Substantia nigra (tissue), 51 donors: ENCODE measurements at places on chromosomes 7 and 10.
A peak's percentile ranks its signal among the peaks of the same experiment; 100 is the strongest.

DNA sequence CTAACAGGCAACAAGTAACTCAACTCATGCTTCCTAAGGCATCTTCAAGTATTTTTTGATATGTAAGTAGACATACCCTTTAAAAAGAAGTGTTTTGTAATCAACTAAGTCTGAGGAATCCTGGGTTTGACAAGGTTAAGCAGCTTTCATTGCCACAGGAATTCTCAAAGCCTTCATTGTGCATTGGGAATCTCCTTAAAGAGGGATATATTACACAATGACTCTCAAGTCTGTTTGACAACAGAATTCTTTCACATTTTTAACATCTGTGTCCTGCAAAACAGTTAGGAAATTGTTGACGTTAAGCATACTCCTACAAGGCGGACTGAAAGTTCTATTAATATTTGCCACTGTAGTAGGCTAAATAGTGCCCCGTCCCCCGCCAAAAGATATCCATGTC lies 71.4 kb downstream of the SGMS1 start:
- DNase-seq: no peak

- no peak for DNase-seq
Observed at GRCh38 chr7:25712500-25712899, 439.5 kb upstream of the NFE2L3 start.

GRCh38 chr7:155738104-155738503 lies 74.2 kb downstream of the SHH start:
- no peak for DNase-seq

DNA sequence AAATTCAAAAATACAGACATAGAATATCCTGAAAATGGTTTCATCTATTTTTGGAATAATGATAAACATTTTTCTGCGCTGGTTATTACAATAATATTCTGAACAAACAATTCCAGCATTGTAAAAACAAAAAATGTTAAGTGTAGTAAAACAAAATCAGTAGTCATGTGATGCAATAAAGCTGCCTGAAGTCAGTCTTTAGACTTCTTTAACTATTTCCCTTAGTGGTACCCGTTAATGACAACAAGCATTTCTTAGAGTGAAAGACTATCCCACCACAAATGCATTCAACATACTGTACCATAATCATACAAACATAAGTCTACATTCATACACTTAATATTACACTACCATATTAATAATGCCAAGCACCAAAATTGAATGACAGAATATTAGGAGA lies 1.6 kb downstream of the SKAP2 start:
- no peak for DNase-seq

DNA sequence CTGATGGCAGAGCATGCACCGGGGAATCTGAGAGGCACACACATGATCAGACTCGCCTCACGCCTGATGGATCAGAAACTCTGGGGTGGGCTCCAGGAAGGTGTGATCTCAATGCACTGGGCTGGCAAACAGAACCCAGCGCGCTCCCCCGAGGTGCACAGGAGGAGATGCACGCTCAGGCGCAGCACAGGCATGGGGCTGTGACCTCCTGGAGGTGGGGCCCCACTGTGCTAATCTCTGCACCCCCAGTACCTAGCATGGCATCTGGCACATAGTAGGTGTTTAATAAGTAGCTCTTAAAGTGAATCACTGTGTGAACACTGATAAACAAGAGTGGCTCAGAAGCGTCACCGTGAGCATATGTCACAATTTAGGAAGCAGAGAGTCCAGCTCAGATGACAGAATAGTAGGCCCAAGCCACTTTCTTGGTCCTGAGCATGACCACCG lies 57.9 kb downstream of the PROSER2 start:
- DNase-seq: no peak

- DNase-seq: no peak
Observed at GRCh38 chr10:95880704-95881103, 27.1 kb upstream of the CC2D2B start.

GRCh38 chr7:25389489-25390106 lies 161.3 kb upstream of the NPVF start:
- peak; percentile 6 for DNase-seq

GRCh38 chr7:113247198-113247597 lies 128.8 kb upstream of the SMIM30 start:
- no peak for DNase-seq

DNA sequence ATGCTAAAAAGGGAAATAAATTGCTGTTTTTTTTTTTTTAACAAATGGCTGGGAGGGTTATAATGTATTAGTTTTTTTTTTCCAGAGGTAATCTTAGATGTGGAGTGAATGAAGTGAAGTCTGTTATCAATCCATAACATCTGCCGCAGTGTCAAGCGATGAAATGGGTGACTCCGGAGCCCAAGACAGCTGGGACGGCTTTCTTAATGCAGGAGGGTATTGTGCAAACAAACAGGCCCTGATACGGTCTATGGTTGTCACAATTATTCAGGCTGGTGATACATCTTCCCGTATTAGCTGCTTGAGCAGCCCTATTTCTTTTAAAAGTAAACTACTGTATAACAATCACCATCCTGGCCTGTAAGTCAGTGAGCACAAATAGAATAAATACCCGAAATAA lies 1231.2 kb downstream of the GATA3 start:
- no peak for DNase-seq

- DNase-seq: peak; percentile 49
Observed at GRCh38 chr7:155002411-155003091, 373 bp downstream of the PAXIP1 start.

GRCh38 chr10:47087667-47088066 lies 176.4 kb downstream of the PTPN20 start:
- no peak for DNase-seq

DNA sequence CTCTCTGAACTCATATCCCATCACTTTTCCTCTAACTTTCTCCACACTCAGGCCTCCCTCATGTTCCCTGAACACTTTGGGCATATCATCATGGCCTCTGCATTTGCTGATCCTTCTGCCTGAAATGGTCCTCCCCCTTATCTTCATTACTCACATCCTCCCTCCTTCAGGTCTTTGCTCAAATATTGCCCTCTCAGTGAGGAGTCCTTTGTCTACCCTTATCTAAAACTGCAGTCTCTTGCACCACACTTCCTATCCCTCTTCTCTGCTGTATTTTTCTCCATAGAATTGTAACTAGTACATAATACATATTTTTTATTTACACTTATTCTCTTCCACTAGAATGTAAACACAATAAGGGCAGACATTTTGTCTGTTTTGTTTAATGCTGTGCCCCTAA lies 41.7 kb downstream of the DNAJC1 start:
- DNase-seq: no peak

DNA sequence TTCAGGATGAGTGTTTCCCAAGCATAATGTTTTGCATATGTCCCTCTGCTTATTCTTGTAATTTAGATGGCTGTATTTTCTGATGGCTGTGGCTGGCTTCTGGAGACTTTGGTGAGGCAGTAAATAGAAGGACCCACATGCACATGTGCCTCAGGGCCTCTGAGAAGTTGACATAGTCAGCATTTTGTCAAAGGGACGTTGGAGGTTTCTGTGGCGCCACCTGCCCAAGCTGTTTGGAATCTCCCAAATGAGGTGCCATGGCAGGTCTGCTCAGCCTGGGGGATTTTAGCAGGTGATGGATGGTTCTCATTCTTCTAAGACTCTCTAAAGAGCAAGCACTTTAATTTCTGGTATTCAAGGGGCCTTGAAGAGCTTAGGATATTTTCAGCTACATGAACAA lies 29.8 kb downstream of the C10orf120 start:
- DNase-seq: no peak

- DNase-seq: no peak
Observed at GRCh38 chr10:28947171-28947570, 269.9 kb downstream of the BAMBI start.

- no peak for DNase-seq
Observed at GRCh38 chr10:59633063-59633462, 76.6 kb downstream of the SLC16A9 start.

GRCh38 chr10:109957092-109957797 lies 33.9 kb upstream of the XPNPEP1 start:
- DNase-seq: no peak

DNA sequence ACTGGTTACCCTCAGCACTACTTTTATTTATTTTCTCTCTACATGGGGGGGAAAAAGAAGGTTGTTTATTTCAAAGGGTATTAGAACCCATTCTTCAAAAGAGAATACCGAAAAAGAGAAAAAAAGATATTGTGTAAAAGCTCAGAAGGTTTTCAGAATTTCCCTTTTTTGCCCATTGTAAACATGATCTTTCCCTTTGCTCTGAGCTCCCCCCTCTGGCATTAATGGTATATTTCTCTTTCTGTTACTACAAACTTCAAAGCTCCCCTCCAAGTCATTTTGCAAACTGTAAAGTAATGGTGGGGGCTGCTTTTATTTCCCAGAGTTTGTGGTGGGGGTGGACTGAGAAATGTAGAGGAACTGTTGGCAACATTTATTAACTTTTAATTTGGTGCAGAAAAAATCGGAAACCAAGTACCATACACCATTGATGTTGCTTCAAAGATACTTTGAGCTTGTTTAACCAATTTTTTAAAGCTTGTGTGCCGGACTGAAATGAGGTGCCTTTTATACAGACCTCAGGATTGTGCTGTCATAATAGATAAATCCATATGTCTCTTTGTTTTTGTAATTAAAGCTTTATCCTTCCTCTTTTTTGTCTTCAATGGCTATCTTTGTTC lies 181.5 kb downstream of the EXOC4 start:
- DNase-seq: no peak

- DNase-seq: no peak
Observed at GRCh38 chr7:102008535-102009262, 191.3 kb downstream of the CUX1 start.

DNA sequence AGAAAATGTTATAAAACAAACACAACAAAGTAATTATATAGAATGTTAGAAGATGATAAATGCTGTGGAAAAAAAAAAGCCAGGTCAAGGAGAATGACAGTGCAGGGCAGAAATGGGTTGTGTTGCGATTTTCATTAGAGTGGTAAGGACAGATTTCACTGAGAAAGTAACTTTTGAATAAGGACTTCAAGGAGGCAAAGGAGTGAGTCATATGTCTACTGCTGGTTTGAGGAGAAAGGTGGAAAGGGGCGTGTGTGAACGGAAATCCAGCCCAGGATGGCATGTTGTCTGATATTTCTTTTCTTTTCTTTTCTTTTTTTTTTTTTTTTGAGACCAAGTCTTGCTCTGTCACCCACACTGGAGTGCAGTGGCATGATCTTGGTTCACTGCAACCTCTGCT lies 12.3 kb upstream of the DLD start:
- DNase-seq: no peak

DNA sequence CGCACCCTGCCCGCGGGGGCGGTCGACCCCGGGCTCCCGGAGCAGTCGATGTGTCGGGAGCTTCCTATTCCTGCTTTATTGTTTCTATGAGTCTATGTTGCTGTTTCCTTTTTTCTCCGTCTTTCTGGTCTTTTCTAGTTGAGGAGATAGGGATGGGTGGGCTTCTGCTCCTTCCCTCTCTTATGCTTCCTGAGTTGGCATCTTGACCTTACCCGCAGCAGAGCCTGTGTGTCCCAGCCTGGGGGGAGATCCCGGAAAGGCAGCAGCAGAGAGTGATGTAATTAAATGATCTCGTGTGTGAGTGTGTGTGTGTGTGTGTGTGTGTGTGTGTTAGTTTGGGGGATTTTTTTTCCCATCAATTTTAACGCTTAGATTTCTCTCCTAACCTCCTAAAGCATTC lies 486 bp upstream of the SORCS1 start:
- DNase-seq: no peak

- DNase-seq: no peak
Observed at GRCh38 chr10:99938563-99938962, 71.2 kb downstream of the DNMBP start.

DNA sequence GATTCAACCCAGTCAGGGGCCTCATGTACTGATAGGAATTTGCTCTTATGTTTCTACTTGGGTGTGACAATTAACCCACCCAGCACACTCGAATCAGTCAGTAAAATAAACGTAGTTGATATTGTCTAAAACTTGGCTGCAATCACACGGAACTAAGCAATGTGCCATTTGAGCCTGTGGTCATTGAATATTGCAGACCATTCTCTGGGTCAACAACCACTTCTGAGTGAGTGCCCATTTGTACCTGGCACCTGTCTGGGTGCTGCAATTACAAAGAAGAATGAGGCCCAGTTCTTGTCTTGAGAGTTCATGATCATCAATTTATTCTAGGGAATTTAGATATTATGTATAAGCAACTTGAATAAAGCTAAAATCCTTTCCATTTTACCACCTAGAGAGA lies 29.8 kb downstream of the NPY start:
- DNase-seq: no peak

GRCh38 chr10:29370097-29371092 lies 81.5 kb downstream of the LYZL1 start:
- DNase-seq: no peak

DNA sequence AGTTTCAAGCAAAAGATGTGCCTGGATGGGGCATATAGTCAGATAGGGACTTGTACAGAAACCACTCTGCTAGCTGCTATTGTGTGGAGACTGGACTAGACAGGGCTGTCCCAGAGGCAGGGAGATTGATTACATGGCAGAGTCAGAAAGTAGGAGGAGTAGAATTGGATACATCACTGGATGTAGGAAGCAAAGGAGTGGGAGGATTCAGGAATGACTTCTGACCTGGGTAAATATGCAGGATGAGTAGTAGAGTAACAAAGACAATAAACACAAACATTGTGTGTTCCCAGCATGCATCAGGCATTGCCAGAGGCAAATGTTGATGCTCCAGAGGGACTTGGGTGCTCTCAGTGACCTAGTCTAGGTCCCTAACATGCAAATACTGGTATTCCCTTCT lies 30.9 kb upstream of the MAT1A start:
- no peak for DNase-seq

DNA sequence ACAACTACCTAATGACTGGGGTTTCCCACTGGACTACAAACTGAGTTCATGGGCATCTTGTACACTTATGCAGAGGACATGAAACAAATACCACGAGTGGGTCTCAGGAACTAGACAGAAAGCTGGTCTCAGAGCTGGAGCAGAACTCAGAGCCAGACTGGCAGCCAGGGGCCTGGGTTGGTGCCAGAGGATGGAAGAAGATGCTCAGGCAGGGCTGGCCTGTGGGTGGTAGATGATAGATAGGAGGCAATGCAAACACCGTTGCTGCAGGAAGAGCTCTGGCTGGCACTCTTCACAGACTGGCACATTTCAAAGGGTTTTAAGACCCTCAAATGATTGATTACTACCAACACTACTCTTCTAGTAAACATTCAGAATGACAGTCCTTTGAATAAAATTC lies 28.8 kb downstream of the ENO4 start:
- DNase-seq: no peak

DNA sequence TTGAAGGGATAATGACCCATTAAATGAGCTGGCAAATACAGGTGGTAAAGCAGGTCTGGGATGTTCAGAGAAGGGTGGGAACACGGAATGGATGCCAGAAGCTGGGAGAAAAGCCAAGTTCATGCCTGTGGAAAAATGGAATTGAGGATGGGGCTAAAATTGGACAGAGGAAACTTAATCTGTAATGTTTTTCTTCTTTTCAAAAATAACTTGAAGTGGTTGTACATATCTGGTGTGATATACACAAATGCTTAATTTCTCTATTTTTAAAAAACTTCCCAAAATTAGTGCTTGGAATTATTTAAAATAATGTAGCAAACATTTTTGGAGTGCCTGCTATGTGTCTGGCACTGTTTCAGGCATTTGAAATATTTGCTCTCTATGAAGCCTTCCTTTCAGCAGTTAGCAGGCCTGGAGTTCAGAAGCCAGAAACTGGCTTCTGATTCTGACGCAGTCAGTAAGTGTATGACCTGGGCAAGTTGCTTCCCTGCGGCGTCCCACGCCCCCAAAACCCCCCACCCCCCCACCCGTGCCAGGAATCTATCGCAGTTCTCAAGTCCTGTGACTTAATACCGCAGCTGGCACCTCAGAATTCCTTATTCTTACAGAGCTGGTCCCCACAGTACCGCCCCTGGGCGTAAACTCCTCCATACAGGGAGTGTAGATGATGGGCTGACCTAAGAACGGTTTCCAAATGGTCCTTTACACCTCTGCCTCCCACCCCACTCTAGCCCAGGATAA lies 828 bp upstream of the MALSU1 start:
- DNase-seq: no peak
